Esophagus muscularis mucosa (tissue), 4 donors: ENCODE measurements at places on chromosomes 11 and 22. TPM values are rescaled to one million over a fixed set of nuclear protein-coding genes. Genes with fewer than 3 reads are reported as not detected.

TPBGL gene
- not detected for total RNA-seq

DNA sequence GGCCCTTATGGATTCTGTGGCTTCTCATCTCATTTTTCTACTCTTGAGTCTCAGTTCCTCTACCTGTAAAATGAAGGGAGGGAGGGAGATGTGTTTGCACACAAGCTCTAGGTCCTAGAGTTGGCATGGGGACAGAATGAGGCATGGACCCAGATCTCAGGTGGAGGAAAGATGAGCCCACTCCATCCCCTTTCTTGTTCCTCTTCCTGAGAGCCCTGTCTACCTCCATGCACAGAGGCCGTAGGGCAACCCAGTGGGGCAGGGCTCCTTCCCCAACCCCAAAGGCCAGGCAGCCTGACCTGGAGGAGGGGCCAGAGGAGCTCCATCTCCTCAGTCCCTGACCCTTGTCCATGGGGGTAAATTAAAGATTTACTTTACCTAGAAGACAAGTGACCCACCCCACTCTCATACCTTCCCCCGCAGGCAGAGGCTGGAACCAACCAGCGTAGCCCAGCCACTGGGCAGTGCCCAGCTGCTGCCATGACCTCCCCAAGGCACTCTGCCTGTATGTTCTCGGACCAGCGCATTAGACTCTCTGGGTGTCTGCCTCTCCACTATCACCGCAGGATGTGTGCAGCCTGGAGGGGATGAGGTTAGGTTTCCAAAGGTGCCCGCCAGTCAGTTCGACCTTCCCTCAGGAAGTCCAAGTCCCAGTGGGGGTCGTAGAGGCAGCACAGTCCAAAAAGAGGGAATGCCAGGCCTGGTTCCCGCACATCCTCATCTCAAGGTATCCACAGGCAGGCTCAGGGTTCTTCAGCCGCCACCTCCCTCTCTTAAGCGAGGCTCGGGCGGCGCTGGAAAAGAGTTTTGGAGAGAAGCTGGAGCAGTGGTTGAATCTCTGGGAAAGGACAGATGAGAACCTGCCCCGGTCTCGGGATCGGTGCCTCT lies 3.0 kb downstream of the SMTN start:
- peaks cover 77% of the 10 kb centered on the region for H3K4me1 ChIP-seq
- peaks cover 34% of the 10 kb centered on the region for H3K36me3 ChIP-seq
- H3K27ac ChIP-seq, result peak overlapping the region; percentile 99
- DNase-seq, result peak; percentile 92
- H3K4me3 ChIP-seq, result peak overlapping the region; percentile 74

DNA sequence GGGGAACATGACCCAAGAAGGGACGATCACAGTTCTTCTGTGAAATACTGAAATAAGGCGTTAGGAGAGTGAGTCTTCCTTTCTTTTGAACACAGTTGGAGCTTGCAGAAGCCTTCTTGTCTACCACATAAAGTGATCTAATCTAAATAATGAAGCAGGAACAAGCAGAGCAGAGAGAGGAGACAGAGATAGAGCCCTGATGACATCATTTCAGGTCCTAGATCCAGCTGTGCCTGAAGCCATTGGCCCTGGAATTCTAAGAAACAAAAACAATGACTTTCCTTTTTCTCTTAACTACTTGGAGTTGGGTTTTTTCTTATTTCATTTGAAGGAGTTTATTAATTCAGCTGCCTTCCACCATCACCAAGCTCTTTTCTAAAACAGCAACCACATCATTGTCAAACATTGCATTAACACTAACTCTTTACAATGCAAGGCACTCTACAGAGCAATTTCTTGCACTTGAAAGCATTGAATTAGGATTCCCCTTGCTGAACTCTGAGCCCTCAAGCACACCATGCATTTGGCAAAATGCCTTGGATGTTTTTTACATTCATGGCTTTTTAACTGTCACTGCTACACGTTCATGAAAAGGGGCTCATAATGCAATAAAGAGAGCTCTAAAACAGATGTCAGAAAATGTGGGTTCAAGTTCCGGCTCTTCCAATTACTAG lies 117.2 kb upstream of the TIMP3 start:
- DNase-seq, result no peak
- H3K27ac ChIP-seq, result no peak overlapping the region
- H3K4me1 ChIP-seq, result peaks cover 16% of the 10 kb centered on the region
- H3K27me3 ChIP-seq, result no peaks in the 10 kb centered on the region
- no peaks in the 10 kb centered on the region for H3K36me3 ChIP-seq

GRCh38 chr11:124394408-124394807 lies 4.4 kb downstream of the OR8B3 start:
- no peaks in the 10 kb centered on the region for H3K36me3 ChIP-seq
- H3K27me3 ChIP-seq, result no peaks in the 10 kb centered on the region
- no peak overlapping the region for H3K27ac ChIP-seq
- H3K4me1 ChIP-seq, result no peaks in the 10 kb centered on the region
- no peak overlapping the region for H3K4me3 ChIP-seq
- DNase-seq, result peak; percentile 45

TRIM34 gene
- 5.0 TPM for total RNA-seq

GRCh38 chr22:45349916-45350315 lies 40.2 kb downstream of the FAM118A start:
- no peaks in the 10 kb centered on the region for H3K4me1 ChIP-seq
- H3K27ac ChIP-seq, result no peak overlapping the region
- H3K4me3 ChIP-seq, result no peak overlapping the region
- DNase-seq, result no peak

PRR14L gene
- total RNA-seq, result 17.5 TPM

CELSR1 gene
- total RNA-seq, result 2.7 TPM

DNA sequence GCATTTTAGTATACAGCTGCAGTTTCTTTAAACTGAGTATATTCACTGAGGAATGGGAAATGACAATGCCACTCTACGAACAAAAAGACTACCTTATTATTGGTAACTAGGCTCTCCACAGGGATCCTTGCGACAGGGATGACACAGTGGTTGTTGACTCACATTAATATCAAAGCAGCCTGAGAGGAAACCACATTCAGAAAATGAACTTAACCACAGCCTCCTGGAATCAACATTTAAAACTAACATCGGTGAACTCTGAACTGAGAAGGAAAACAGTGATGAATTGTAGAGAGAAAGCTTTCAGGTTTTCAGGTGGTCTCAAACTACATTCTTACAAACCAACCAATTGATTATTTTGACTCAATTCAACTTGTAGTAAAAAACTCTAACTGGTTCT lies 90.3 kb upstream of the MTMR2 start:
- no peak overlapping the region for H3K4me3 ChIP-seq
- DNase-seq, result no peak
- H3K36me3 ChIP-seq, result no peaks in the 10 kb centered on the region
- no peaks in the 10 kb centered on the region for H3K27me3 ChIP-seq
- no peak overlapping the region for H3K27ac ChIP-seq

- no peaks in the 10 kb centered on the region for H3K36me3 ChIP-seq
- no peak overlapping the region for H3K27ac ChIP-seq
- no peak overlapping the region for H3K4me3 ChIP-seq
- H3K27me3 ChIP-seq, result no peaks in the 10 kb centered on the region
- DNase-seq, result no peak
- peaks cover 9% of the 10 kb centered on the region for H3K4me1 ChIP-seq
These were observed 267.6 kb upstream of the PITPNB start for GRCh38 chr22:28186641-28187040.

DNA sequence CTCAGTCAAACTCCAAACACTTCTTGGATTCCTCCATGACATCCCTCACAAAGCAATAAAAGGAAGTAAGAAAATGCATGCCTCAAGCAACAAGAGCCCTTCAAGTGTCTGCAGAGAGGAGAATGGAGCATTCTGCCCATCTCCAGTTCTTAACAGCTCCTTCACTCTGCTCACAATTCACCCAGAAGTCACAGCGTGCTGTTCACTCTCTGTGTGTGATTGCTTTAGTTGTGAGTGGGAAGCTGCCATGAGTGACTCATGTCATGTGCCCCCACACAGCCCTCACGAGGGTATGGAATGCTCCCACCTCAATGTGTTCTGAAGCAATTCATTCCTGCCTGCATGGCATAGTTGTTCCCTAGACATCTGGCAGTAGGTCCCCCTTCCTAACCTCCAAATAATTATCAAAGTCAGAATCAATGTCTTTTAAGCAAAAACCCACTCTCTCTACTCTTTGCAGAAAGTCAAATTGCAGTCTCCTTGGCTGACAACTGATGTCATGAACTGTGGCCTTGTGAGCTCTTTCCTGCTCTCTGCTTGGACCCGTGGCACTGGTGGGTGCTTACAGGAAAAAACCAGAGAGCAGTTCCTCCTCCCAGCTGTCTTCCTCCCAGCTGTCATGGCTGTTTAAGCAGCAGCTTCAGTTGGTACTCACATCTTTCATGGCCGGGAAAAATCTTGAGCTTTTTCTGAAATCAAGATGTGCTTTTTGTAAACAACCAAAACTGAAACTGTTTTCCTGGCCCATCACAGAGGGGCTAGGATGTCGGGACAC lies 112.1 kb upstream of the SPON1 start:
- no peaks in the 10 kb centered on the region for H3K36me3 ChIP-seq
- H3K4me1 ChIP-seq, result no peaks in the 10 kb centered on the region
- no peak overlapping the region for H3K27ac ChIP-seq
- no peaks in the 10 kb centered on the region for H3K27me3 ChIP-seq
- no peak overlapping the region for H3K4me3 ChIP-seq

ZNF214 gene
- total RNA-seq, result 1.7 TPM

MED19 gene
- total RNA-seq, result 13.1 TPM

DNA sequence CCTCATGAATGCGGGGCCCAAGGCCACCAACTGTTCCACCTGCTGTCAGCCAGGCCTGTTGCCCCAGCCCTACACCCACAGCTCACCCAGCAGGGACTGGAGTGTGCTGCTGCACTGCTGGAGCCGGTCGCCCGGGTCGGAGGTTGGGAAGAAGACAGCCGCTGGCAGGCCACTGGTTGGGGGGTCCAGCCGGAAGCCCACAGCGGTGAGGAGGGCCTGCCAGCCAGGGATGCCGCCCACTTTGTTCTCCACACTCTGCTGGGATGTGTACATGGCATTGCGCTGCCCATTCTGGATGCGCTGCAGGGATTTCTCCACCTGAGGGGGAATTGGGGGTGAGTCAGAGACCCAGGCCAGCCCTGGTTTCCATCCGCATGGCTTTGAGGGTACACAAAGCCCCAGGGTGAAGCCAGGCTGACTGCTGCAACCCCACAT lies 74.2 kb upstream of the PITPNB start:
- H3K4me1 ChIP-seq, result peaks cover 18% of the 10 kb centered on the region
- H3K36me3 ChIP-seq, result peaks cover 42% of the 10 kb centered on the region
- no peak overlapping the region for H3K27ac ChIP-seq
- H3K27me3 ChIP-seq, result no peaks in the 10 kb centered on the region

DNA sequence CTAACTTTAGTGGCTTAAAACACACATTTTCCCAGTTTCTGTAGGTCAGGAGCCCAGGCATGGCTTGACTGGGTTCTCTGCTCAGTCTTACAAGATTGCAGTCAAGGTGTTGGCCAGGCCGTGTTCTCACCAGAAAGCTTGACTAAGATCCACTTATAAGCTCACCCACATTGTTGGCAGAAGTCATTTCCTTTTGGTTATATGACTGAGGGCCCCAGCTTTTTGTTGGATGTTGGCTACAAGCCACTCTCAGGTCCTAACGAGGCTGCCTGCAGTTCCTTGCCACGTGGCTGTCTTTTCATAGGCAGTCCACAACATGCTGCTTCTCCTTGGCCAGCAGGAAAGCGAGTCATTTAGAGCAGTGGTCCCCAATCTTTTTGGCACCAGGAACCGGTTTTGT lies 79.3 kb upstream of the CRTAM start:
- H3K4me3 ChIP-seq, result no peak overlapping the region
- H3K27ac ChIP-seq, result no peak overlapping the region
- H3K27me3 ChIP-seq, result no peaks in the 10 kb centered on the region
- no peaks in the 10 kb centered on the region for H3K4me1 ChIP-seq

- DNase-seq, result no peak
- H3K27ac ChIP-seq, result no peak overlapping the region
These were observed 41.1 kb downstream of the UBASH3B start for GRCh38 chr11:122696662-122697061.

DNA sequence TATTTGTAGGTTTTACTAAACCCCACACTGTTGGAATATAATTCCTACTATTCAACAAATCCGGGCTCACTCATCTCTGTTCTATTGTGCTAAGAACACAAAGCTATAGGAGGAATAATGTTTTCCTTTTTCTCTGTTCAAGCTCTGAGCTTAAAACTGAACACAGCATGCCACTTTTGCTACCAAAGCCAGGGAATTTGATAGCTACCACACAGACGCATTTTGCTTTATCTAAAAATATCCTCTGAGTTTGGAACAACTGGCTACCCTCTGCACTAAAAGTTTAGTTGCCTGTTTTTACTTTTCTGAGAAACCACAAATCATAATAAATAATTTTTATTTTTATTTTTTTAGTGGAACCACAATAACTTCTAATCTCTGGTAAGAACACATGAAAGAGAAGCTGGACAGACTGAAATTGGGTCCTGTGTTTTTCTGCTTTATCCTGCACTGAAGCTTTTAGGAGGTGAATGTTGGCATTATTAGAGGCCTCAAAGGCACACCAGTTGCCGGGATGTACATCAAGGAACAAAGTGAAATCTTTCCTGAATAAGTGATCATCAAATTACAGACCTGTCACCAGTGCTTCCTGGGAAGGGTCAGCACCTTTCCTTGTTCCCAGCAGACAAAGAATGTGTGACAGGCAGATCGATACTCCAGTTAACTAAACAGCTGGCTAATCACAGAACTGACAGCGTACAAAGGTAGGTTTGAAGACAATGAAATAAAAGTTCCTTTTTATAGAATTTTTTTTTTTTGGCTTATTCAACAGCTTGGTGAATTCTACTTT lies 523.2 kb upstream of the TENM4 start:
- H3K27ac ChIP-seq, result no peak overlapping the region
- no peaks in the 10 kb centered on the region for H3K36me3 ChIP-seq
- no peaks in the 10 kb centered on the region for H3K4me1 ChIP-seq
- no peak overlapping the region for H3K4me3 ChIP-seq
- DNase-seq, result no peak
